ENCODE measurements at places on chromosomes 16 and 17.

DNA sequence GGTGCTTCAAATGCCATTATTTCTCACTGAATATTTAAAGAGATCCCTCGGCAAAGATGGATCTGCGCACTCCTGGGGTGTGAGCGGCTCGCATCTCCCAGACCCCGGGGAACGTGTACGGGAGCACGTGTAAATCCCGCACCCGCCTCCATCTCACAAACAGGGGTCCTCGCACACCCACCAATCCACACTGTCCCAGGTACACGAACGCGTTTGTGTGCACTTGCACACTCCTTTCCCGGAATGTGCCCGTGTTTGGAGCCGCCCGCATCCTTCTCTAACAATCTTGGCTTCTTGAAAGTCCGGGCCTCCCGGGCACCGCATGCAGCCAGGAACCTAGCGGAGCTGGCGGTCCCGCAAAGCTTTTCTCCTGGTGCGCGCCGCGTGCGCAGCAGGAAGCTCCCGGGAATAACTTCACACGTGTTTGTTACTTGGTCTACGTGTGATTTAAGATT is 2.5 kb upstream of the SALL1 start:
- no peak for DNase-seq

- no peak for DNase-seq
Observed at GRCh38 chr16:60337671-60338070, 1603.6 kb upstream of the GOT2 start.

- DNase-seq = peak; percentile 39
Observed at GRCh38 chr16:57807968-57808528, 5.8 kb upstream of the KIFC3 start.

GRCh38 chr16:81000873-81001272 is 5.8 kb downstream of the CMC2 start:
- DNase-seq = no peak

- DNase-seq = peak; percentile 21
Observed at GRCh38 chr17:1532836-1533602, 16.6 kb upstream of the INPP5K start.

GRCh38 chr17:37797206-37797605 is 52.3 kb upstream of the HNF1B start:
- no peak for DNase-seq

DNA sequence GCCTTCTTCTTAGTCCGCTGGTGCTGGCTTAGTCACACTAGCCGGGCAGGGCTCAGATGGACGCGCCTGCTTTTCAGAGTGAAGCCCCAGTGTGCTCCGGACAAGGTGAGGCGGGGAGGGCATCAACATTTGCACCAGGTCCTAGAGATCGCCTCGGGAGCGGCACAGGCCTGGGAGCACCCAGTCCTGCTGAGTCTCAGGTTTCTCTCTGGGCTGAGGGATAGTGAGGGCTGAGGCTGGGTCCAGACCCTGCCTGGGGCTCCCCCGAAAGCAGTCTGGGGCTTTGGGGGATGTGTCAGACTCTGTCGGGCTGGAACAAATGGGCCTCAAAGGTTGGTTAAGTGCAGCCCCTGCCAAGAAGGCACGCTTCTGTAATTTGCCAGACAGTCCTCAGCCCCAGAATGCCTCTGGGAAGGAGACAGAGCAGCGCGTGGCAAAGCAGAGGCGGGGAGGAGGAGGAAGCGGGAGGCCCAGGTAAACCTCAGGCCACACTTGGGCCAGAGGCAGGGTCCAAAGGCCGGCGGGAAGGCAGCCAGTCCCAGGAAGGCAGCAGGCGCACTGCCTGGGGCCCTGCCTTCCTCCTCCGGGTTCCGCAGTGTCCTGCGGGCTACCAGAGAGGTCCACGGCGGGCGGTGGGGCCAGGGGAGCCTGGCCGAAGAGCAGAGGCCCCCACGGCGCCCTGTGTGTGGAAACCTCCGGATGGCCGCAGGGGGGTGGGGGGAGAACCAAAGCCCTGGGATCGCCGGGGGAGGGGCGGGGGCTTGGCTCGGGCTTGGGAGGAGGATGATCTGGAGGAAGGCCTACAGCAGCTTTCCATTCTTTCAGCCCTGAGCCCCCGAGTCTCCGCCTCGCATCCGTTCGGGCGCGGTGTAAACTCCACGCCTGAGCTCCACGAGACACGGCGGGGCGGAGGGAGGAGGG is 39.5 kb upstream of the ATP2A3 start:
- DNase-seq = no peak

- no peak for DNase-seq
Observed at GRCh38 chr17:5678171-5678570, 93.9 kb upstream of the NLRP1 start.

- DNase-seq = no peak
Observed at GRCh38 chr16:70777973-70778406, 23.0 kb downstream of the VAC14 start.

DNA sequence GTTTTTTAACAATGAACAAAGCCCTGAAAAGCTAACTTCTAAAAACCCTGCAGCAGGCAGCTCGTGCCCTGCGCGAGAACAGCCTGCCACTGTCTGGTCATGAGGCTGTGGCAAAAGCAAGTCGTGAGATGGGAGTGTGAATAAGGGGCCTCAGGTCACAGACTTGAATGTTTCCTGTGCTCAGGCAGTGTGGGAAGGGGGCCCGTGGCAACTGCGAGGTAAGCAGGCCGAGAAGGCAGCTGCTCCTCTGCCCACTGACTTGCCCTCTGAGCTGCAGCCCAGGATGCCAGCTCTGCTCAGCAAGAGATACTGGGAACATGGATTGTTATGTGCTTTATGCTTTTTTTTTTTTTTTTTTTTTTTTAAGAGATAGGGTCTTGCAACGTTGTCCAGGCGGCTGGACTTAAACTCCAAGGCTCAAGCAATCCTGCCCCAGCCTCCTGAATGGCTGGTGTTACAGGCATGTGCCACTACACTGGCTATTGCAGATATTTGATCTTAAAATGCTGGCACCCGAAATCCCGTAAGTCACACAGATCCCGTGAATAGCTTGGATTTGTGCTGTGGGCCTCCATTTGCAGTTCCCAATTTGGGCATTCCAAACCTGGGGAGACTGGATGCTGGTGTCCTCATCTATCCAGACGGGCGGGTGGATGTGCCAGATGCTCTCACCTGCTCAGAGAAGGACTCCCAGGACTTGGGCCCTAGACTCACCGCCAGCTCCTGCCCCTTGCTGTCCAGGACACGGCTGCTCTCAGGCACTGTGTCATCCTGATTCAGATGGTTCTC is 44.0 kb downstream of the UBN1 start:
- no peak for DNase-seq
